NCI-H1694 treated with DMSO at 0.1 percent for 48 hours (cell line): ENCODE measurements at places on chromosomes 7 and 10.

GRCh38 chr10:49307921-49308320, 9.0 kb downstream of the C10orf71 start:
- no peak for DNase-seq

GRCh38 chr10:13453896-13454295, 74.9 kb downstream of the BEND7 start:
- no peak for DNase-seq

- no peak for DNase-seq
These were observed 1.1 kb upstream of the ING3 start for GRCh38 chr7:120949393-120949911.

- no peak for DNase-seq
These were observed 65.8 kb downstream of the RHOBTB1 start for GRCh38 chr10:60878224-60878623.

DNA sequence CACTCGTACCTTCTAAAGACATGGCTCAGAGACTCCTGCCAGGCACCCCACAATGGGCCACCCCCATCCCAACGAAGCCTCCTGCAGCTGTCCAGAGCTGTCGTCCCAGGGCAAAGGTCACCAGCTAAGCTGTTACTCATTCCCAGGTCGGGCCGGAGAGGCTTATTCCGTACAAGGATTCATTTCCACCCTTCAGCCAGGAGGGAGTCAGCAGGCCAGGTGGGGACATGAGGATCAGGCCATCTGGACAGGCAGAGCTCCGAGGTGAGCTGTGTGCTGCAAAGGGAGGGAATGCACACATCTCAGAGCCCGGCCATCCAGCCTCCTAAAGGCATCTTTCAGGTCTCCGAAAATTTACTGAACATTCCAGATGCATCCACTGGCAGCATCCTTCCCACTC, 63.9 kb upstream of the NANOS1 start:
- DNase-seq = no peak

DNA sequence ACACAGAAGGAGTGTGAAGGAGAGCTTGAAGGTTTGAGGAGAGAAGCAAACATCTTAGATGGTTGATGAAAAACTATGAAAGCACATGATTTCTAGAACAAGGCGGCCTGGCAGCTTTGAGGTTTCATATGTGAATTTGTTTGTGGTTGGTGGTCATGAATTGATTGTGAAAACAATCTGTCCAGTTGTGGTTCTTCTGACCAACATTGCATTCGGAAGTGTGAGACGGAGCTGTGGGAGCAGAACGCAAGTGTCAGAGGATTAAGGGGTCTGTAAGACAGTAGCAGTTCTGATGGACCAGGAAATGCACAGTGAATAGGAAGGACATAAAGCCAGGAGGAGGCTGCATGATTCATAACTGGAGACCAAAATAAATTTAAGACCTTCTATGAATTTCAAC, 594.6 kb downstream of the NXPH1 start:
- DNase-seq = no peak

- DNase-seq = no peak
These were observed 120.1 kb downstream of the NEURL1 start for GRCh38 chr10:103613616-103614015.

DNA sequence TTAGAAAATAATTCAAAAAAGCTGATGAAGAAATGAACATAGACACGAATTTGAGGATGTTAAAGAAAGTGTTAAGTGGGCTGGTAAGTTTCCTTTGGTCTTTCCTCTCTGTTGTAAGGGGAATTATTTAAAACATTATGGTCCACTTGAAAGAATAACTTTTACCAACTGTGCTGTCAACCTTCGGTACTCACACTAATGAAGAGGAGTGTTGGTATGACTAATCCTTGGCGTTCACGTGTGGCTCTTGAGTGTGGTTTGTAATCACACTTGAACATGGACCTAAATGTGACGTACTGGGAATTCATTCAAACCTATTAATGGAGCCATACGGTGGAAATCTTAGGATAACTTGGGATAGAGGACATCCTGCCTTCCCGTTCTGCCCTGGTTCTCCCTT, 41.3 kb downstream of the TBXAS1 start:
- no peak for DNase-seq

GRCh38 chr10:96338279-96338925, 20.4 kb downstream of the OPALIN start:
- no peak for DNase-seq

GRCh38 chr10:129334266-129334665, 132.8 kb upstream of the MGMT start:
- DNase-seq = no peak

DNA sequence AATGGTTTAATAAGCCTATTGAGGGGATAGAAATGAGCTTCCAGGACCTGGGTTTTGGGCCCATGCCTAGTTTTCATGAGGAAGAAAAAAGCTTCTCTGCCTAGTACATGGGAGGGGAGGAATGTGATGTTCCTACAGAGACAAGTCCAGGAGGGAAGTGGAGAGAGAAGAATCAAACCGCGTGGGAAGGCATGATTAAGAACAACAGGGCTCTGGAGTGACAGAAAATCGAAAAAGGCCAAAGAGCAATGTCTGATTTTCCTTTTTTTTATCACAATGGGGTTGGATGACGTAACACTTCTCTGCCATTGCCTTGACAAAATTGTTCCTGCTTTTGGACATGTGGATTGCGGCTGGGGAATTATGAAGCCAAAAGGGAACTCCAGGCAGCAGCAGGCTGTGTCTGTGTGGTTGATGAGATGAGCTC, 258.6 kb downstream of the CXCL12 start:
- no peak for DNase-seq

GRCh38 chr10:117502421-117503243, 39.9 kb upstream of the EMX2 start:
- DNase-seq = no peak

- DNase-seq = no peak
These were observed 94.3 kb downstream of the PRPF18 start for GRCh38 chr10:13681095-13681494.

DNA sequence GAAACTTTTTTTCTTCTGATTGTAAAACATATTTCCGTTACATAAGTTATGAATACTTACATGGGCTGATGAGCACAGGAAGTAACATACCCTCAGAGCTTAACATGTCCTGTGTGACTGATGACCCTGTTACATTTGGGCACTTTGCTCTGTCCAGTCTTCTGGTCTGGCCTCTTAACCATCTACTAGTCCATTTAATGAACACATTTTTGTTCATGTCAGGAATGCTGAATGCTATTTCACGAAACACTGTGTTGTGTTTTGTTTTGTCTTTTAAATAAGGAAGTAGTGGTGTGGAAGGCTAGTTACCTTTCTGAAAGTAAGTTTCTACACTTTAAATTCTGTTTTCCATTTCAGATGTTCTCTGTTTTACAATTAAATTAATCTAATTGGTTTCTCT, 77.7 kb downstream of the RBM33 start:
- DNase-seq = no peak

- DNase-seq = no peak
These were observed 38.4 kb upstream of the GDF10 start for GRCh38 chr10:47261556-47261955.

GRCh38 chr7:2099048-2099957, 133.4 kb downstream of the MAD1L1 start:
- DNase-seq = no peak

GRCh38 chr7:3888096-3888495, 587.0 kb downstream of the SDK1 start:
- DNase-seq = no peak

- no peak for DNase-seq
These were observed 4.6 kb downstream of the TBL2 start for GRCh38 chr7:73573791-73574190.
